ENCODE measurements at places on chromosomes 11 and 22.

DNA sequence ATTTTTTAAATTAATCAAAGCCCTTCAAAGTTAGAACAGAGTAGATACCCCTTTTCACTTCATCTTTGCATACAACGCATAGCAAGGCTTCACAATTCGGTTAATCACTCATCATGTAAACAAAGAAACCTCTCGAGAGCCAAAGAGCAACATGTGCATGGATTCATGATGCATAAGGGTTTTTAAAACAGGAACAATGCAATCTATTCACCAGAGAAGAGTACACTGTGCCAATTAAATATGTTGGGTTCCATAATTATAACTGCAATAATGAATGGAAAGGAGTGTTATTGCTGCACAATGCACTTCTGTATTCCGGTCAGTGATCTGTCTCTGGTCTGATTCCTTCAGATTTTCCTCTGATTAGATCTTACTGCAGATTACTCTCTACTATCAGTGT lies 45.3 kb downstream of the CADM1 start:
- DNase-seq = no peak

GRCh38 chr22:37008365-37008764 lies 10.9 kb downstream of the TST start:
- DNase-seq = no peak

- DNase-seq = no peak
Measured at GRCh38 chr22:41106122-41106968, 14.0 kb downstream of the EP300 start.

- DNase-seq = no peak
Measured at GRCh38 chr11:120707663-120708062, 196.1 kb downstream of the GRIK4 start.

GRCh38 chr11:44634401-44635281 lies 69.2 kb downstream of the CD82 start:
- peak; percentile 35 for DNase-seq

DNA sequence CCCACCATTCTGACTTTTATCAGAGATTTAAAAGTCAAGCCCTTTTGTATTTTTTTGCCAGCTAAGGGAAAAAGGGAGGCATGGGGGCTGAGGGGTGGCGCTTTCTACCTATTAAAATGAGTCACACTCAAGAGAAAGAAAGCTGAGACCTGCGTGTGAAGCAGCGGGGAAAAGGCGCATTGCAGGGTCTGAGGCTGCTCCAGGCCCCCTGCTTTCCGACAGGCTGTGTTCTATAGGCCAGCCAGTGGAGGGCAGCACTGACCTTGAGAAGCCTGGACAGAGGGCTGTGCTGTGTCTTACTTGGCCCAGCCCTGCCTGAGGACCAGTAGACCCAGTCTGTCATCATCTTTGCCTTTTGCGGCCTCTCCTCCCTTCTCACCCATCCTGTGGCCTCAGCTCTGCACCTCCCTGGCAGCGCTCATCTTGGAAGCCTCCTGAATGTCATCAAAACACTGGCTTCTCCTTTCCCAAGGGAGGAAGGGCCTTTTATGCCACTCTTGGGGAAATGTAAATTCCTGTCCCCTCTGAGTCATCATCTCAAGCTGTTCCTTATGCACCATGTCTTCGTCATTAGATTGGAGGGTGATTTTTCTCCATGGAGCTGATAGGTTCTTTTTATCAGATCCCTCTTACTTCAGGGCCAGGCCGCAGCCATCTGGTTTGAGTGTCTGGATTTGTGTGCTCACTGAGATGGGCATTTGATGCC lies 12.6 kb upstream of the MAPK8IP1 start:
- no peak for DNase-seq

DNA sequence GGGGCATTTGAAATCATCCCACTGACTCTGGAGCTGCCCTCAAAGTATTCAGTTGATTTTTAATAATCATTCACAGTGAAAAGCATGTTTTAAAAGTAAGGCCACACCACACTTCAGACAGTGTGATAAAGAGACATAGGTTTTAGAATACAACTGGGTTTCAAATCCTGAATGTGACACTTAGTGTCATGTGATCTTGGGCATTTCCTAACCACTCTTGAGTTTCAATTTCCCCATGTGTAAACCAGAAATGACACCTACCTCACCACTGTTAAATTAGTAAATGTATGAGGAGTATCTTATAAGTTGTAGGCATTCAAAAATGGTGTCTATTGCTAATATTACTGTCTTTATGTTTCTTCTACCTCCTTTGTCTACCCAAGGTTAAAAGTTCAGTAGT lies 5.4 kb downstream of the TMEM123 start:
- DNase-seq = no peak

DNA sequence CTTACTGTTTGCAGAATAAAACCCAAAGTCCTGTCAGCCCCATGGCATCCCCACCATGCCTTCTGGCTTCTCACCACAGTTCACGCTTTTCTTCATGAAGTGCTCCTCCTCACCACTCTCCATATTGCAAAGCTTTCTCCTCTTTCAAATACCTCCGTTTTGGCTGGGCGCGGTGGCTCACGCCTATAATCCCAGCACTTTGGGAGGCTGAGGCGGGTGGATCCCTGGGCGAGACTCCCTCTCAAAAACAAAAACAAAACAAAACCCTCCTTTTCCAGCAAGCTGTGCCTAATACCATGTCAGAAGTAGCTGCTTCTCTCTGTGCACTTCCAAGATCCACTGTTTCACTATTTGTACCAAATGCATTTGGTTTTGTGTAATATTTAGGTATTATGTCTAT lies 6.7 kb downstream of the BACE1 start:
- DNase-seq = no peak

- DNase-seq = no peak
Measured at GRCh38 chr11:64216879-64217278, 9.1 kb downstream of the TRPT1 start.

- no peak for DNase-seq
Measured at GRCh38 chr22:26127126-26127525, 42.1 kb upstream of the SEZ6L start.

GRCh38 chr11:65962141-65962564 lies 619 bp downstream of the SART1 start:
- DNase-seq = no peak

GRCh38 chr11:127461241-127462064 lies 460.9 kb upstream of the KIRREL3 start:
- DNase-seq = no peak

GRCh38 chr11:41935241-41935640 lies 475.8 kb upstream of the LRRC4C start:
- DNase-seq = no peak
